ENCODE measurements at places on chromosomes 16 and 17.

DNA sequence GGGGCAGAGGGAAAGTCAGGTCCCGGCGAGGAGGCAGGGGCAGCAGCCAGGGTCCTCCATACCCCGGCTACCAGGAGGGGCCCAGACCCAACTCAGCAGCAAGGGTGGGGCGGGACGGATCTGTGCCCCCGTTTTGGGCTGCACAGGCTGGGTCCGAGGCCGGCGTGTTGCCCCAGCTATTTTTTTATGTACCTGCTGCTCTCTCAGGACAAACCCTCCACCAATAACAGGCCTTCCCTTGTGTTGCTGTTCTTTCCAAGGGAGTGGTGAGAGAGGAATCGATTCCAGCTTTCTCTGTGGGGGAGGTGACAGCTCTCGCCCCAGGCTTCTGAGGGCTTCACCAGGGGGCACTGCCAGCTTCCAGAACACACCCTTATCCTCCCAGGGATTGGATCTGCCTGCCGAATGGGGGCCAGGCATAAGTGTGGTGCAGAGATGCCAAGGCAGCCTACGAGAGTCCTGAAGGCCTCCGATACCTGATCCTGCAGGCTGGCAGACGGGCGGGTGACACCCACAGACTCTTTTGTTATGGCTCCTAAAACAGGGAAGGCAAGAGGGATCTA is 22.3 kb downstream of the RTN4RL1 start:
- no peak for DNase-seq

DNA sequence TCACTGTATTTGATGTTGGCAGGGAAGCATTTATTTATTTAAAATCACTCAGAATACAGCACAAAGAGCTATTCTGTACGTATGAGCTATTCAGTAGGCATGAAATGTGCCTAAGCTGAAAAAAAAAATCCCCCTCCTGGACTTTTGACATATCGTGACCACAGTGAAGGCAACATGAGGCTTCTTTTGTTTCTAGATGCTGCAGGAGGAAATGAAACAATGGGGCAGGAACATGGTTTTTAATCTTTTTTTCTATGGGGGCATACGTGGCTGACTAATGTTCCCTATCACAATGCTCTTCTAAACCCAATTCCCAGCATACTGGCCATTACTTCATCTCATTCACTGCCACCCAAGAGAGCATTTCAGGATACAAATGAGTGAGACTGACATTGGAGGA is 191.0 kb upstream of the PMFBP1 start:
- no peak for DNase-seq

DNA sequence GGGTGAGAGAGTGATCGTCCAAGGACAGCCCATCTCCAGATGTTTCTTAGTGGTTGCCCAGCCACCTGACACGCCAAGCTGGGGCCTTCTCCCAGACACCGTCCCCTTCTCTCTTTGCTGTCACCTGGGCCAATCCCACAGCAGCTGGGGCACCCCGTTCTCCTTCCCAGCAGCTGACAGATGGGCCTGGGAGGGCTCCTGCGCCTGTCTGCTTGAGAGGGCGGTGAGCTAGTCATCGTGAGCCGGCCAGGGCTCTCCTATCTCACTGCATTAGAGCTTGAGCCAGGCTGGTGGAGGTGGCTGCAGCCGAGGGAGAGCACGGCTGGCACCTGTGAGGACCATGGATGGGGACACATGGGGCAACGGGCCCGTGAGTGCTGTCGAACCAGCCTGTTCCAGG is 41.2 kb downstream of the RAB11FIP3 start:
- DNase-seq: no peak

DNA sequence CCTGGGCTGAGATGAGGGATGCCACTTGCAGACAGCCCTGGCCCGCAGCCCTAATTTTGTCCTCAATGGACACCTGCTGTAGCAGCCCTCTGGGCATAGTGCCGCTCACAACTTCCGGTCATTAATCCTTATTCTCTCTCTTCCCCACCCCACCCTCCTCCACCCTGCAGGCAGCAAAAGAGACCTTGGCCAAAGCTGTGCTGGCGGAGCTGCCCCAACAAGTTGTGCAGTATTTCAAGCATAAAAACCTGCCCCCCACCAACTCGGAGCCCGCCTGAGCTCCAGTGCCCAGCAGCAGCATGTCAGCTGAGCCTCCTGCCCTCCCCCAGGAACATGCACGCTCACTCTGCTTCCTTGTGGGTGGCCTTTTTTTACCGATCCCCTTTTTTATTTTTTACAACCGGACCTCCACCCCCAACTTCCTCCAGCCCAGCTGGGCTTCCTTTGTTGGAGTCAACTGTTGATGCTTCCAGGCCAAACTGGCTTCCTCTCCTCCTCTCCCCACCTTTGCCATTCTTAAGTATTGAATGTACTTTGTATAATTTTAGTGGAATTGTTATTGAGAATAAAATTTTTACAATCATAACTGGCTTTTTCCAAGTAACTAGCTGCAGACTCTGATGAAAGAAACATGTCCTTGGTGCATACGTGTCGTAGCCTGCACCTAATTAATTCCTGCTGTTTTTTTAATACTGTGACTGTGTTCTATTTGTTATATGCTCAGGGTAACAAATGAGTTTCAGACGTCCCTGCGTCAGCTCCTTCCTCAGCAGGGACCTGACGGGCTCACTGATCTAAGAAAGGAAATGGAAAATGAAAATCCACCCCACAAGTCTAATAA is 38.2 kb downstream of the PSME3IP1 start:
- peak; percentile 13 for DNase-seq

DNA sequence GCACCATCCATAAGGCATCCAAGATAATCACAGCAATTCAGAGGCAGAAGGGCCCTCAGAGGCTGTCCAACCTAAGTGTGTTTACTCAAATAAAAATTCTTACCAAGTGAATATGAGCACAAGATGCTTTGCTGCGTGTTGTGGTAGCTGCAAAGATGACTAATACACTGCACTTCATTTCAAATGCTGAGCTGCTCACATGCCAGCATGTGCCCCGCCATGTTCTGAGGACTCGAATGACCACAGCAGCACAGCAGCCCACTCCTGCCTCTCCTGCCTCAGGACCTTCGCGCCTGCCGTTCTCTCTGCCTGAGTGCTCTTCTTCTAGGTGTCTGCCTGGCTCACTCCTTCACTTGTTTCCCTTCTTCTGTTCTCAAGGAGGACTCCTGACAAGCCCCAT is 19.0 kb downstream of the PIK3R5 start:
- DNase-seq: no peak

DNA sequence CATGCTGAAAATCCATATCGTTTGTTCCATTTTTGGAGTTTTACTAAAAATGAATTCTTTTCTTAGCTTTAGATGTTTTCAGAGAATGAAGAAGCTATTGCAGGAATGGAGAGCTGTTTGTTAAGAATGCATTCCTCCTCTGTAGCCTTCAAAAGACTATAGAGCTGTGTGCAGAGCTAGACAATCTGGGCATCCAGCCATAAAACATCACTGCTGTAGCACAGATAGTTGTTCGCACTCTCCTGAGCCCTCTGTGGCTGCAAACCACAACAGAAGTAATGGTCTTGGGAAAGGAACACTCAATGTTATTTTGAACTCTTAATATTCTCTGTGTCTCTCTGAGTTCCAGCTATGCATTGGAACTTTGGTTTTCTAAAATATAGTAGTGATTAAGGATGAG is 4.9 kb downstream of the TNRC6C start:
- no peak for DNase-seq

- DNase-seq: no peak
These were observed 2.7 kb upstream of the TMIGD1 start for GRCh38 chr17:30336369-30337171.

DNA sequence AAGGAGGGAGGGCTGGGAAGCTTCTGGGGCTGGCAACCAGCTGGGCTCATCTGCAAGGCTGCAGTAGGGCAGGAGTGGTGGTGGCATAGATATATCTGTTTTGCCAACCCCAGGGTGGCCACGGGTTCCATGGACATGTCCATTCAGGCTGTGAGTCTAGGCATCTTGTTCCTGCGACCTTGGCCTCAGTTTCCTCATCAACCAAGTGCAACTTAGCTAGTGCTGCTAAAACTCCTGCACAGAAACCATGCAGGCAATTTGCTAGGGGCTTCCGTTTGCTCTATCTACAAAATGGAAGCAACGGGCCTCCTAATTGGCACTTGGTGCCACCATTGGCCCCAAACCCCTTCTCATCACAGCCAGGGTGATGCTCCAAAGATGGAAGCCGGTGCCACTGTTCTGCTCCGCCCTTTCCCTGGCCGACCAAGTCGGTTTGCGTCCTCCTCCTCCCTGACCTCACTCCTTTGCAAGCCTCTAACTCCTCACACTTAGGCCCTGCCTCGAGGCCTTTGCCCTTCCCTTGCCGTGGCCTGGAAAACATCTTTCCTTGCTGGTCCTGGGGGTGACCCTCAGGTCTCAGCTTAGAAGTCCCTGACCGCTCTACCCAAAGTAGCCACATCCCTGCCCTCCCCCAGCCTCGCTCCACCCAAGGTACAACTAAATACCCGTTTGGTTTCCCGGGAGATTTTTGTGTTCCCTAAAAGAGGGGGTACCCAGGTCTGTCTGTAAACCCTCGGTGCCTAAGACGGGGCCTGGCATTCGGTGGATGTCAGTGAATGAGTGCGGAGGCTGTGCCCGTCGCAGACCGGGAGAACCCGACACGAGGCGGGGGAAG is 1.2 kb downstream of the SREBF1 start:
- no peak for DNase-seq

- DNase-seq: no peak
These were observed 30.2 kb downstream of the TRIM25 start for GRCh38 chr17:56883616-56884015.

- DNase-seq: no peak
These were observed 17.7 kb downstream of the VASN start for GRCh38 chr16:4389051-4389955.

GRCh38 chr16:1282324-1282973 is 26.6 kb downstream of the TPSD1 start:
- no peak for DNase-seq

DNA sequence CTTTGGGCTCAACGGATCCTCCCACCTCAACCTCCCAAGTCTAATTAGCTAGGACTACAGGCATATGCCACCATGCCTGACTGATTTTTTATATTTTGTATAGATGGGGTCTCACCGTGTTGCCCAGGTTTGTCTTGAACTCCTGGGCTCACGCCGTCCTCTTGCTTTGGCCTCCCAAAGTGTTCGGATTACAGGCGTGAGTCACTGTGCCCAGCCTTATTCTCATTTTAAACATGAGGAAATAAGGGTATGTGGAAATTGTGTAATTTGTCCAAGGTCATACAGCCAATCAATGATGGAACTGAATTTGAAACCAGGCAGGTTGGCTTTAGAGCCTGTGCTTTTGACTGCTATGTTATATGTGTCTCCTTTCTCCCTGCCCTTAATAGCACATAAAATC is 27.4 kb upstream of the AQP8 start:
- DNase-seq: no peak

Data from omental fat pad (tissue), 4 donors.